ENCODE measurements at places on chromosomes 3 and 15.
A peak's percentile ranks its signal among the peaks of the same experiment; 100 is the strongest.

DNA sequence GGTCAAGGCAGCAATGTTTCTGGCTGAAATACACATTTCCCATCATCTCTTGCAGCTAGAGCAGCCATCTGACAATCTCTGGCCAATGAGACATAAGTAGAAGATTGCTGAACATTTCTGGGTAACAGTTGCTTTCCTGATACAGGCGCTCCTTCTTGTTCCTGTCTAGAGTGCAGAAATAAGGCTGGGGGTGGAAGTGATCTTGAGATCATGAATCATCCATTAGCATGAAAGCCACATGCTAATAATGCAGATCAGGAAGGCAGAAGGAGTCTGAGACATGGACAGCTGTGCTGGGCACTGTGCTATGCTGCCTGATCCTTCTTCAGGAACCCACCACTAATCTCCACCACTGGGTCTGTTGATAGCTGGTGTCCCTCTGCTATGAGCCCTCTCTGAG is 14.8 kb upstream of the TMEM108 start:
- DNase-seq = no peak

- DNase-seq = no peak
Observed at GRCh38 chr3:8204853-8205650, 296.6 kb upstream of the LMCD1 start.

- peak; percentile 65 for DNase-seq
Observed at GRCh38 chr3:84965141-84965540, 6.4 kb downstream of the CADM2 start.

GRCh38 chr3:127220497-127220896 is 27.6 kb downstream of the PRR23E start:
- DNase-seq = no peak

- DNase-seq = peak; percentile 55
Observed at GRCh38 chr3:184805351-184806038, 6.5 kb upstream of the VPS8 start.

- no peak for DNase-seq
Observed at GRCh38 chr3:47601281-47601680, 22.6 kb upstream of the CSPG5 start.

DNA sequence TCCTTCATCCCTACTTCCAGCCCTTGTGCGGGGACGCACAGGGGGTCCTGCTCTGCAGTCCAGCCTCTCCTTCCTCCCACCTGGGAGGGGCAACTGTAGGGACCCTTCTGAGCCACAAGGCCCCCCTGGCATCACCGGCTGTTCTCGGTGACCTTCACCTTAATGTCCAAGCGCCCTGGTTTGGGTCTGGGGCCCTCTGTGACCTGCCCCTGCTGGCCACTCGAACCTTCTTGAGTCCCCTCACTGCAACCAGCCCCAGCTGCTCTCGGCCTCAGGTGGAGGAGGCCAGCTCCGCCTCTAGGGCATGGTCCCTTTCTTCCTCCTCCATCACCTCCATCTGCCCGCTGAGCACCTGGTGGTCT is 57.9 kb downstream of the RGMA start:
- no peak for DNase-seq

DNA sequence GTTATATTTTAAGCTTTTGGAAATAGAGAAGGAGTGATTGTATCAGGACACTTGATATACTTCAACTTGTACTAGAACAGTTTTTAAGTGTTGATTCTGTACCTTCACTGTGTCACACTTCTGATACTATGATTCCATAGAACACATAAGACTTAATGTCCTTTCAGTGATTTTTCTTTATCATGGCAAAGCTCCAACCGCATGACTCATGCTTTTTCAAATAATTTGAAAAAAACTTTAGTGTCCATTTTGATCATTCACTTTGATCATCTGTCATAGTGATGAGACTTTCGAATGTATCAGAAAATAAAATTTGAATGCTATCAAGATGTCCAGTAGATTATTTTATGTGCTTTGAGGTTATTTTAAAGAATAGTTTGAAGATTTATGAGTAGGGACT is 32.0 kb downstream of the AP4E1 start:
- DNase-seq = no peak

DNA sequence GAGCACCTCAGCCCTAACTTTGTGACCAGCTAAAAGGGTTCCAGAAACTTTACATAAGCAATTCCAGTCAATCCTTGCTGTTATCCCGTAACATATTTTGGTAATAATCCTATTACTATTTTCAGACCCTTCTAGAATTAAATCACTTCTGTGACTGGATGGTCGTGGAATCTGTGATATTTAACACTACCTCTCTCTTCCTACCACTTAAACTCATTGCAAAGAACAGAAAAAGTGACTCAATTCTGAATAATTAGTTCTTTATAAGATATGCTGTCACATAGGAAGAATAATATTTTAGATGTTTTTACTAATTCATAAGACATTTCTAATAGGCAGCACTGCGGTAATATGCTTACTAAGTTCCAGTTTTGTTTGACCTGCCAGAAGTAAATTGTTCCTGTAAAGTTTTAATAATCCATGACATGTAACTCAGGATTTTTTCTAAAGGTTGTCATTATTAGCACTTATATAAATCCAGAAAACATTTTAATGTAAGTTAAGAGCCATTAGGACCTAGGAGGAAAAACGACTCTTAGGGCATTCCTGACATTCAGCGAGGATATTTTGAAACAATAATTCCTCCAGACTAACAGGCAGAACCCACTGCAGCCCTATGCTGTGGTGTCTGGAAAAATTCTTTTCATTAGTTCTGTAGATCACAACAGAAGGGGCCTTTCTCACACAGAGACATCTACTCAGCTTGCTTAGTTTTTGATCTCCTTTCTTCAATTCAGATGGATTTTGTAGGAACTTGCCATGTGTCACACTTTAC is 113.3 kb upstream of the MBNL1 start:
- DNase-seq = no peak

GRCh38 chr3:187858041-187858440 is 112.8 kb upstream of the BCL6 start:
- DNase-seq = no peak

GRCh38 chr3:15500107-15500724 is 21.3 kb downstream of the COLQ start:
- no peak for DNase-seq

DNA sequence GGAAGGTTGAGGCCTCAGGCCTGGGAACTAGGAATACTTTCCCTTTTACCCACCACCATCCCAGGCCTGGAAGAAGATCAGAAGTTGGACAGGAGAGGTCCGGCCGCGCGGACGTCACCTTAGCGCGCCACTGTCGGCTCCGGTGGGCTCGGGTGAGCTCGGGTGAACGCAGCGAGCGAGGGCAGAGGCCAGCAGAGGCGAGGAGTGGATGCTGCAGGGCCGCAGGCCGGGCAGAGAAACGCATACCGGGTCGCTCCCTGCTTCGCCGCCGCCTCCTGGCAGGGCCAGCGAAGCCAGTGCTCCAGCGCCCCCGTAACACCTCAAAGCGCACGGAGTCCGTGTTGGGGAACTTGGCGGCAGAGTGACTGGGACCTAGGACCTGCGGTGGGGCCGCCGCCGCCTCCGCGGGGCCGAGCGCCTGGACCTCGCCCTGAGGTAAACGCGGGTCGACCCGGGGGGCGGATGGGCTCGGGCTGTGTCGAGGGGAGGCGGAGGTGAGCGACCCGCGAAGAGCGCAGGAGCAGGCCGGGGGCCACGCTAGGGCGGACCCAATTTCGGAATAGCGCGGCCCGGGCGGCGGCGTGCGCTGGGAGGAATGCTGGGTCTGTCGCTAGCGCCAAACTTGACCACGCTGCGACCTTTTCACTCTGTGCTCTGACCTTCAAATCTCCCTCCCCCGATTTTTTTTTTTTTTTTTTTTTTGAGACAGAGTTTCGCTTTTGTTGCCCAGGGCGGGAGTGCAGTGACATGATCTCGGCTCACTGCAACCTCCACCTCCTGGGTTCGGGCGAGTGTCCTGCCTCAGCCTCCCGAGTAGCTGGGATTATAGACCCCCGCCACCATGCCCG is 1.6 kb downstream of the CYP11A1 start:
- no peak for DNase-seq

DNA sequence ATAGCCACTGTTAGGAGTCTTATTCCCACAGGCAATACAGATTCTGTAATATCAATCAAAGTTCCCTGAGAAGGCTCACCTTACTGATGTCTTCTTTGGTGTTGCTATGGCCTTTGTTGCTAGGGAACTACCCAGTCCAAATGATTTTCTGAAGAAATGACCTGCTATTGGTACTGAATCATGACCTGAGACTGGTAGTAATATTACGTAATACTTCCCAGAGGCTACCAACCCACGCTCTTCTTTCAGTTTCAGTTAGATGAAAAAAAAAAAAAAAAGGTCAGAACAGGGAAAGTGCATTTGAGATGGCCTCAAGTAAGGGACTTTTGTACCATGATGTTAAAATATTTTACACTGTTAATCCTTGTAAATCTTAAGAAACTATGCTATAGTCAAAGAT is 1092.5 kb upstream of the EPHA6 start:
- DNase-seq = no peak

- no peak for DNase-seq
Observed at GRCh38 chr3:15754047-15754446, 43.7 kb downstream of the ANKRD28 start.

DNA sequence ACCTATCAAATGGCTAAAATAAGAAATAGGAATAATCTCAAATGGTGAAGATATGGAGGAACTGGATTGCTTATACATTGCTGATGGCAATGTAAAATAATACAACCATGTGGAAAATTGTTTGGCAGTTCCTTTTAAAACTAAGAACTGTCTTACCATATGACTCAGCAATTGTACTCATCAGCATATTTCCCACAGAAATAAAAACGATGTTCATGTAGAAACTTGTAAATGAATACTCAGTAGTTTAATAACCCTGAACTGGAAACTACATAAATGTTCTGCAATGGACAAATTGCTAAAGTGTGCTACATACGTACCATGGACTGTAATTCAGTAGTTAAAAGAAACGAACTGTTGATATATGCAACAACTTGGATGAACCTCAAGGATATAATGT is 253.9 kb upstream of the RBMS3 start:
- no peak for DNase-seq

DNA sequence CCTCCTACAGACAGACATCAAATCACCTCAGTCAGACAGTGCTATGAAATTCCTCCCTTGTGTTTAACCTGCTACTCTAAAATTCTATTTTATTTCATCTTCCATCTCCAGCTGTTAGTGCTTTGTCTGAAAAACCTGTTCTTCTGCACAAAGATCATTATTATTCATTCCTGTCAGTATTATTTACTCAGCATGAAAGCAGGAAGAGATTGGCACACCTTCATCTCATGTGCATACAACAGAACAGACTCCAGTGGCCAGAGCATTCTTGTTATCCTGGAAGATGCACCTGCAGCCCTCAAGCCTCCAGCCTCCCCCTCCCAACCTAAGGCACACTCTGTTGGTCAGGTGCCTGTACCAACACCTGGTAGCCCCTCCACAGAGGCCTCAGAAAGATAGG is 1.8 kb upstream of the ROPN1B start:
- no peak for DNase-seq

- no peak for DNase-seq
Observed at GRCh38 chr3:21174461-21174860, 576.5 kb downstream of the ZNF385D start.

DNA sequence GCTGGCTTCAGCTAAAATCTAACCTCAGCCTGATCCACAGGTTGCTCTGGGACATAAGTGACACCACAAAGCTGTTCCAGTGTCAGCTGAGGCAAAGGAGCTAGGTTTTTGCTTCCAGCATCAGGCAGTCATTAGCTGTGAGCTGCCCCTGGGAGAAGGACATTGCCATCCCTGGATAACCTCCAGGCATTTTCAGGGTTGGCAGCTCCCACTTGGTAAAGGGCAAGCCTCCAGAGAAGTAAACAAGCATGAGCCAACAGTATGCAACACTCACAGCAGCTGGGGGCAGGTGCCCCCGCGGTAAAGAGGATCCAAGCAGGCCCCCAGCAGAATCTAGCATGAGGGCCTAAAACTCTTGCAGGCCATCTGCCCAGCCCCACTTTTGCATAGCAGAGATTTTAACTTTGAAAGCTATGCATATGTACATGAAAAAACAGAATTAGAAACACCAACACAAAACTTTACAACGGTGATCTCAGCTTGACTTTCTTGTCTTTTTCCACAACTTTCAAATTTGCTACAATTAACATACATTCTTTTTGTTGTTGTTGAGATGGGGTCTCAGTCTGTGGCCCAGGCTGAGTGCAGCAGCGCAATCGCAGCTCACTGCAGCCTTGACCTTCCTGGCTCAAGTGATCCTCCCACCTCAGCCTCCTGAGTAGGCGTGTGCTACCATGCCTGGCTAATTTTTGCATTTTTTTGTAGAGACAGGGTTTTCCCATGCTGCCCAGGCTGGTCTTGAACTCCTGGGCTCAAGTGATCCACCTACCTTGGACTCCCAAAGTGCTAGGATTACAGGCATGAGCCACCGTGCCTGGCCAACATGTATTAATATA is 83.8 kb upstream of the TPM1 start:
- no peak for DNase-seq

- DNase-seq = no peak
Observed at GRCh38 chr15:23069496-23070166, 30.3 kb upstream of the TUBGCP5 start.

GRCh38 chr15:69980341-69981059 is 117.2 kb downstream of the TLE3 start:
- no peak for DNase-seq

DNA sequence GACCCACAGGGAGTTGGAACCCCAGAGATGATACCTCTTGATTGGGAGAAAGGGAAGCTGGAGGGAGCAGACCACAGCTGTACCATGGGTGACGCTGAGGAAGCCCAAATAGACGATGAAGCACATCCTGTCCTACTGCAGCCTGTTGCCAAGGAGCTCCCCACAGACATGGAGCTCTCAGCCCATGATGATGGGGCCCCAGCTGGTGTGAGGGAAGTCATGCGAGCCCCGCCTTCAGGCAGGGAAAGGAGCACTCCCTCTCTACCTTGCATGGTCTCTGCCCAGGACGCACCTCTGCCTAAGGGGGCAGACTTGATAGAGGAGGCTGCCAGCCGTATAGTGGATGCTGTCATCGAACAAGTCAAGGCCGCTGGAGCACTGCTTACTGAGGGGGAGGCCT is 201.1 kb downstream of the AKAP13 start:
- DNase-seq = no peak

DNA sequence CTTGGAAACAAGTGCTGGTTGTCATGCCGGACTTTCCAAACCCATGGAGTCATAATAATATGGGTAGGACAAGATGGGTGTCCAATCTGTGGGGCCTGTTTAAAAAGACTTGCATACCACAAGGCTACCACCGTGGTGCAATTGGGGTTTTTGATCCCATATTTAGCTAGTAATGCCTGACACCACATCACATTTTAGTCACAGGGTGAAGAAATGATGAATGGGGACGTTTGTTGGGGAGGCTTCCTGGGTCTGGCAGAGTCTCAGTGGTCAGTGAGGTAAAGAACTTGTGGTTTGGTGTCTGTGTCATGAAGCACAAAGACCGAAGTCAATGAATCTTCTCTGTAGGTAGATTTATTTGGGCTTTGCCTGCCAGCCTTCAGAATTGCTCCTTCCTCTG is 31.0 kb downstream of the P3H2 start:
- DNase-seq = no peak

GRCh38 chr15:68770216-68770615 is 50.5 kb downstream of the ANP32A start:
- no peak for DNase-seq
